MG63 (cell line): ENCODE measurements at places on chromosomes 6 and 20.

DNA sequence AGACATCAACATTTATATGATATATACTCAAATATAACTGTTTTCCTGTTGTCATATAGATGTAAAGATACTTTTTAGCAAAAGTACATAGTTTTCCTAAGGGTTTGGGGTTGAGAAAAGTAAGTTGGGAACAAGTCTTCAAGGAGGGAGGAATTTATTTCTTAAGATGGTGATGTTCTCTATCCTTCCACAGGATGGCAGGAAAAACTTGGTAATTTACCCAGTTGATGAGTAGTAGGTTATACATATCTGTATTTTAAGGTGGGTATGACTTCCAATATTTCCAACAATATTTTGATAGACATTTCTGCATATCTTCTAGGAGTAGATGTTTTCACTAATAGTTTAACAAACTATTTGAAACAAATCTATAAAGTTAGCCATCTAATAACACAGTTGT, 254.4 kb downstream of the RIMS1 start:
- no peak for DNase-seq

GRCh38 chr20:53829724-53830521, 236.3 kb upstream of the ZNF217 start:
- no peak for DNase-seq

GRCh38 chr6:155384321-155384952, 70.2 kb upstream of the TFB1M start:
- DNase-seq = no peak

DNA sequence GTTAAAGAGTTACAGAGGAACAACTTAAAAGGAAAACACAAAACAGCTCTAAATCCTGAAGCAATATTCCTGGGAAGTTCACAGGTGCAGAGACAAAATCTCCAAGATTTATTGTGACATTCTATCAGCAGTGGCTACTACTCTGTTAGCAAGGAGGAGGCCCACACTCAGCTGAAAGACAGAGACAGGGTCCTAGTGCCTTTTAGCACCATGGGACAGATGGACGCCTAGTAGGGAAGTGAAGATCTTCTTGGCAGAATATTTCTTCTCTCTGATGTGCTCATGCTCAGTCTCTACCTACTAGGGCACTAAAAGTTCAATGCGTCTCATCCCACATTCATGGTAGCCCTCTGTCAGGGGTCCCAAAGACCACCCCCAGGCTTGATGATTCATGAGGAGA, 133.4 kb downstream of the LAMP5 start:
- DNase-seq = no peak

DNA sequence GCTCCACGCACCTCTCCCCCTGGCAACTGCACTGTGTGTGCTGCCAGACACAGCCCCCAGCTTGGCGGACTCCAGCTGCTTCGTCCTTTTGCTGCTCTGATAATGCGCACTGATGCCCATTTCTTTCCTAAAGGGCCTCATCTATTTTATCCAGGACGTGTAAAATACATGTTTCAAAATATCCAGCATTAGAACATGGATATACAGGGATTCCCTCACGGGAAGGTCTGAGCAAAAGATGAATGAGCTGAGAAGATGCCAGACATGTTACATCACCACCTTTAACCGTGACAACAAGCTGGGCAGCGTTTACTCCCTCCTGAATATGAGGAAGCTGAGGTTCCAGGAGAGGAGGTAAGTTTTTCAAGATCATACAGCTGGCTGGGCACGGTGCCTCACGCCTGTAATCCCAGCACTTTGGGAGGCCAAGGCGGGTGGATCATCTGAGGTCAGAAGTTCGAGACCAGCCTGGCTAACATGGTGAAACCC, 32.8 kb downstream of the TNXB start:
- DNase-seq = peak; percentile 81

DNA sequence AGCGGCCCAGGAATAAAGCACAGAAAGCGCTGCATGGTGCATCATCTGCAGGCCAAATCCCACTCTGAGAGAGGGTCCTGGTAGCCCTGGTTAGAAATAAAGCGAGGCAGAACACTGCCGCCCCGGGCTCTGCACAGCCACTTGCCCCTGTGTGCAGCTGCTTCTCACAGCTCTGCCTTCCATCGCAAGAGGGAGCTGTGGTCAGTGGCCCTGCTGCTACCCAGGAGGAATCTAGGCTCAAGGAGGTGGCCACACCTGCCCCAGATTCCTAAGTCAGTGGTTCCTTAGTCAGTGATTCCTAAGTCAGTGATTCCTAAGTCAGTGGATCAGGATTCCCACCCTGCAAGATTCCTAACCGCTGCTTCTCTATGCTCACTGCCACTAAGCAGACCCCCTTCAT, 8.8 kb downstream of the CDH4 start:
- no peak for DNase-seq

- DNase-seq = no peak
These were observed 299.1 kb downstream of the EPHA7 start for GRCh38 chr6:93120154-93120742.

GRCh38 chr6:39962831-39963230, 28.6 kb upstream of the MOCS1 start:
- DNase-seq = no peak

DNA sequence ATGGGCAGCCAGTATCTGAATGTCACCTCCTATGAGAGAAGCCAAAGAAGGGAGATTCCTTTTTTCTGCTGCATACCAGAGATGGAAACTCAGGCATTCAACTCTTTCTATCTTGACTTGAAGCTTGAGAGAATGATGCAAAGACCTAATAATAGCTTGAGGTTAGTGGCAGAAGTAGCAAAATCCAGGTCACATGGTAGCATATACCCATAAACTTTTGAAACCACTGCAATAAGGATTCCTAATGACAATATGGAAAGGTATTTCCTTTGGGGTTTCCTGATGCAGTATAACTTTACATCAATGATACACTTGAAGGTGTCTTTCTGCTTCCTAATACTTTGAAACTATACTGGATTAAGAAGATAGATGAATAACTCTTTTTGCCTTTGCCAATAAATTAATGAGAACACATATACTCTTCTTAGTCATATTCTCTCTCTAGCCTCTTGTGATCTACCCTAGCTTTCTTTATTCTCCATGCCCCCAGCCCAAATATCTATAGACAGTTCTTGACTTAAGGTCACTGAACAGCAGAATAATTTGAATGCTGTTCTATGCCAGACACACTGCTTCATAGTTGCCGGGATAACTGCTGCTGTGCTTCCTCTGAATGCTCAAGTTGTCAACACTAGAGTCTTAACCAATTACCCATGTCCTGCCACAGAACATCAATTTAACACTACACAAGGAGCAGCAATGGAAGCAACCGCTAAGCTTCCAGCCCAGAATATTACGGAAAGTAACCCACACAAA, 155.5 kb upstream of the SIM1 start:
- DNase-seq = no peak

DNA sequence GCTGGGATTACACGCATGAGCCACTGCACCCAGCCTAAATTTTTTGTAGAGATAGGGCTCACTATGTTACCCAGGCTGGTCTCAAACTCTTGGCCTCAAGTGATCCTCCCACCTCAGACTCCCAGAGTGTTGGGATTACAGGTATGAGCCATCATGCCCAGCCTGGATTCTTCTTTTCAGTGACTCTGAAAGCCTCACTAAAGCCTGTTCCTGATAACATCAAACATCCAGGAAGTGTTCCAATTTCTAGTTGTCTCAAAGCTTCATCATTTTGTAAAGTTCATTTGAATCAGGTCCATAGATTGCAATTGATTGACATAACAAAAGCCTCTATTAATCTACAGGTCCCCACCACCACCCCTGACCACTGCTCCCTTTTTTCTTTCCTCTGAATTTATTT, 29.2 kb upstream of the CHMP4B start:
- DNase-seq = no peak

DNA sequence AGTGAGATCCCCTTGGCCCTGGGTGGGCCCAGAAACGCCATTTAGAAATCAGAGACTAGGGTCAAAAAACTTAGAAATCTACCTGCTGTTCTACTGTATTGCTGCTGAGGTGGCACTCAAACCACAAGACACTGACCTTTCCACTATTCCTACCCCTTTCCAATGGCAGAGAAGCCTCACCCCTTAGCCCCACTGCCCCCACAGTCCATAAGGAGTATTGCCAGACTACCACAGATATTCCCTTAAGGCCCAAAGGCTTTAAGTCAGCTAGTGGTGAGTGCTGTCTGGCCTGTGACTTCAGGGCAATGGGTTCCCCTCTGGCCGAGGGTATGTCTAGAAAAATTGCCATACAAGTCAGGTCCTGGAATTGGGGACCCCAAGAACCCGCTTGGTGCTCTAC, 656.1 kb downstream of the COL12A1 start:
- DNase-seq = no peak

GRCh38 chr6:105789935-105790334, 296.2 kb upstream of the PRDM1 start:
- DNase-seq = no peak

- DNase-seq = no peak
These were observed 13.0 kb downstream of the KDM1B start for GRCh38 chr6:18168264-18168663.

- DNase-seq = no peak
These were observed 2.8 kb upstream of the LRRC1 start for GRCh38 chr6:53792016-53792415.

DNA sequence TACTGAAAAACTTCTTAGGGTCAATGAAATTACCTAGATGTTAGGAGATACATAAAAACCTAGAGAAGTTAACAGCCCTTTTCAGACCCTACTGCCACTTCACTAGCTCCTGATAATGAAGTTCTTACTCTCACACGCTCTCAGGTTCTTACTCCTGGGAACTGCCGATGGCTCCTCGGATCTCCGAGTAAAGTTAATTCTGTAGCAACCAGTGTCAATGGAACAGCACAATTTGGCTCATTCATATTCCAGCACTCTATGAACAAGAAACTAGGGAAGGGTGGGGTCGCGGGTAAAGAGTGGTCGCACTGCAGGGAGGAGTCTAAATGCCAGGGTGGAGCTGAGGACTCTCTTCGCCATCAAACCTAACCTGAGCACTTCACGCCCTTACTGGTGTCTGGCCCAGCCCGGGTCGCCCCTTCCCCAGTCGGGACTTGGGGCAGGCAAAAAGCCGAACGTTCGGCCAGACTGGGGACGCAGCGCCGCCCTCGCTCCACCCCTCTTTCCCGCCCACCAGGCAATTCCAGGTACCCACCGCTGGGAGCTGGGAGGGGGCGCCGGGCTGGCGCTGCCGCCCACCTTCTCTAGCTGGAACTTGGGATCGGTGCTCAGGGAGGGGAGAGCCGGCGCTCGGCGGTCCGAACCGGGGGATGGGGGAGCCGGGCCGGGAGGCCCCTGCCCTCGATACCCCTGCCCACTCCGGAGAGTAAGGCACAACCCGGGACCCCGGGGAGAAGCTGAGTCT, 744 bp downstream of the RAB23 start:
- DNase-seq = peak; percentile 54

DNA sequence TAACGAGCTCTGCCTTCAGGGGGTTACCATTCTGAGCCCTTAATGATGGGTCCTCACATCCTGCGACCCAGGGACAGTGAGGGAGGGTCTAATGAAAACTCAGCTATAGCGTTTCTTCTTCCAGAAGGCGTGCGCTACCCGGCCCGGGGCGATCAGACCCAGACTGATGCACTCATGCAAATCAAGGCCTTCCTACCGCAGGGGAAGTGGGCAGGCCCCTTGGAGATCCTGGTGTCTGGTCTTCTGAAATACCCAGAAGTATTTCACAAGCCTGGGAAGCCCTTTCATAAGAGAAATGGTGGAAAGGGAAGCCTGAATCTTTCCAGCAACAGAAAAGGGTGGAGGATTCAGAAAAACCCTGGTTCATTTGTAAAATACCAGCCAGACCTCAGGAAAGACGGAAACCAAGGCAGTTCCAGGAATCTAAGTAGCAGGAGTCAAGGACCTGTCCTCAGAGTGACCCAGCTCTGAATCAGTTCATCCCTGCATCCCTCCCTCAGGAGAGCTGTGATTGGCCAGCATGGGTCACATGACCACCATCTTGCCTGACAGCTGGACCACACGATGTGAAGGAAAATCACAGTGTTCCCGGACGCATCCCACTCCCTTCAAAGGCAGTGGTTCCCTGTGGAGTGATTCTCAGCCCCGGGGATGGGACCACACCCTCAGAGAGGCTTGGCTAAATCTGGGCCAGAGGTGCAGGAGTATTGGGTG, 12.7 kb downstream of the BFSP1 start:
- DNase-seq = peak; percentile 6
